ENCODE measurements at places on chromosomes 12 and 14.

- no peak for DNase-seq
Measured at GRCh38 chr12:68206446-68206845, 19.2 kb downstream of the IL26 start.

GRCh38 chr12:32312049-32312670 lies 87.2 kb upstream of the FGD4 start:
- no peak for DNase-seq

- DNase-seq: no peak
Measured at GRCh38 chr14:63286071-63286470, 32.7 kb downstream of the GPHB5 start.

- DNase-seq: no peak
Measured at GRCh38 chr14:38409071-38409705, 153.3 kb upstream of the CLEC14A start.

- DNase-seq: no peak
Measured at GRCh38 chr12:107366322-107366721, 273.0 kb upstream of the CRY1 start.

GRCh38 chr12:103729499-103729898 lies 111.5 kb downstream of the NT5DC3 start:
- DNase-seq: no peak

- no peak for DNase-seq
Measured at GRCh38 chr14:69475194-69475818, 9.2 kb upstream of the PLEKHD1 start.

- DNase-seq: no peak
Measured at GRCh38 chr14:76112889-76113624, 38.7 kb upstream of the GPATCH2L start.

DNA sequence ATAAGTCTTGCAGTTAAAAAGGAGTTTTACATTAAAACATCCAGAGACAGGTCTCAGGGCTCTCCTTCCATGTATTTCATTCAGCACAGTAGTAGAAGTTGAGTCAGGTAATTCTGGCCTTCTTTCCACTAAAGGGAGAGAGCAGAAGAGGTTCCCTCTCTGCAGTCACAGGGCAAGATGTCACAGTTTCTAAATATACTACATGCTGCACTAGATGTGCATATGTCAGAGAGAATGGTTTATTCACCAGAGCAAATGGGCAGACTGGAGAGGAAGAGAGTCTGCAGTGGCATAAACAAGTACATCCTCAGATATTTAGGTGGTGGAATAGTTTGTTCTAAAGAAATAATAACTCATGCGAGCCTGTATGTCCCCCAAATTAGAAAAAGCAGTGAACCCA lies 132.0 kb downstream of the KICS2 start:
- DNase-seq: no peak

DNA sequence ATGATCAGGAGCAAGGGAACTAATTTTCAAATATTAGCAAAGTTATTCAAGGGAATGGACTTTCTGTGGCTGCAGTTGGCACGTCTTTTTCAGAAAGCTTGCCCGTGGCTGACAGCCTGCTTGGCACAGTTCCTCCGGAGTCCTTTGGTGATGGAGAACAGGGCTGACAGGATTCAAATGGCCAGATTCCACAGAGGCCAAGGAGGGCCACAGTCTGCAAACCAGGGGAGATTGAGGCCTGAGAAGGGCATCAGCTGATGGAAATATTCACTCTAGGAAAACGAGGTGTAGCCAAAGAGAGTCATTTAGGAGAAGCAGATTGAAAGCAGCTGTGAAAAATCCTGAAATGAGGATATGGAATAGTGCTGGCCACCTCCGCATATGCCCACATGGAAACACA lies 178.3 kb downstream of the EMP1 start:
- no peak for DNase-seq

GRCh38 chr12:132171293-132171967 lies 27.2 kb downstream of the NOC4L start:
- DNase-seq: no peak

DNA sequence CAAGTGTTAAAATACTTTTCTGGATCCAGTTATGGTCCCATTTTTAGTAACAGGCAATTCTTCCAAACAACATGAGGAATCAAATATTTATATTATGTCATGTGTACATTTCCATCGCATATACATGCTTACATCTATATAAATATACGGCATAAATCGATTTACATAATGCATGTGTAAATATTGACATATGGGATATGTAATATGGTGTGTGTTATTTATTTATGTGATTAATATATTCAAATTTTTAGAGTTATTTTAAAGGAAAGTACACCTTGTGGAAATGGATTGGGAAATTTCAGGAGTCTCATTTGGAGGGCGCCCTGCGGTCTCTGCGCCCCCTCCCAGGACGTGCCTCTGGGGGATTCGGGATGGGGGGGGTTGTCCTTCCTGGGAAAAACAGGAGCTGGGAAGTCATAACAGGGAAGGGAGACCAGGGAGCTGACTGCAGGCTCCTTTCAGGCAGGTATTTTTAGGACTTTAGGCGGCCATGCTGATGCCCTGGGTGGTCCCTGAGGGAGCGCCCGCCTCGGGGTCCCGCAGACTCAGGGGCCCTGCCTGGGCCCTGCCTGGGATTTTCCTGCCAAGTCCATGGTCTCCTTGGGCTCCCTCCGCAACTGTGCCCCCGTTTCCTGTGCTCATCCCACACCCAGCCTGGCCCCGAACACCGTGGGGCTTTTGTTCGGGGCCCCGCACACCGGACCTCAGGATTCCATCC lies 82.7 kb upstream of the SFSWAP start:
- DNase-seq: no peak

GRCh38 chr12:77537663-77538062 lies 293.0 kb upstream of the NAV3 start:
- DNase-seq: no peak

- DNase-seq: no peak
Measured at GRCh38 chr14:27392153-27392552, 794.3 kb upstream of the NOVA1 start.

DNA sequence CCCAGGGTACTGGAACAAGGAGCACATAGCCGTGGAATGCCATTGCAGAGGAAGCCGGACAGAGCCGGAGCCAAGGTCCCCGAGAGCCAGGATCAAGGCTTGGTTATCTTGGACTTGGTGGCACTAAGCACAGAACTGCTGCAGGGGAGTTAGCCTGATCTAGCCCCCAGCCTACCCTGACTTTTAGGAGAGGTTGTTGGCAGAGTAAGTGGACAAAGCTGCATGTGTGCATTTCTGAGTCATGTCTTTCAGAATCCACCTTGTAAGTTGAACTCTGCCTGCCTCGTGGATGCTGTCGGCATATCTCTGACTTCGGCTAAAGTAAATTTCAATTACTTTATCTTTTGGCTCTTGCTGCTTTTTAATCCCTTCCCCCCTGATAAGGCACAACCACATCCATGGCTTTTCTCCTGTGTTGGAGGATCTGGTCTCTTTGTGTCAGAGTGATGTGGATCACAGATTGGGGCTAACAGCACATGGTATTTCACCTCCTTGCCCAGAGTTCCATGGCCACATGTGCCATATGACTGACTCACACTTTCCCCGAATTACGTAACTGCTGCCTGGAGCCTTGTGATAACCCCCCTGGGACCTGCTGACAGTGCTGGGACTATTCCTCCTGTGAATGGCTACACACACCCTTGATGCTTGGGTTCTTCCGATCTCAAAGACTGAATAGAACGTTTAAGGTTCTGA lies 240.3 kb downstream of the EMP1 start:
- DNase-seq: no peak

GRCh38 chr14:76051717-76052465 lies 66.3 kb downstream of the IFT43 start:
- DNase-seq: no peak

DNA sequence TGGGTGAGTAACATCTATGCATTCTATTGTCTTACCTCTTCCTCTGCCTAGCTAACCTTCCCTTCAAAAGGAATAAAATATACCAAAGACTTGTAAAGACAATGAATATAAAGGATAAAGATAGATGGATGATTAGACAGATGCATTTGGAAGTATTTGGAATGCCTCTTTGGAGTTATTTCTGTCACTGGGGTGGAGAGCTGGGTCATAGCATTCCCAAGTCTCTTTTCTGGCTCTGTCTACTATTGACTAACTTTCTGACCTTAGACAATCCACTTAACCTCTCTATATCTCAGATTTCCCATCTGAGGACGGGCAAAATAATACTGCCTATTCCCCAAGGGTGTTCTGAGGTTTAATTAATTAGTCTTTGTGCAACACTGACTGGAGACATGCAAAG lies 517.4 kb downstream of the DIO2 start:
- DNase-seq: no peak

GRCh38 chr12:95168746-95169145 lies 48.5 kb downstream of the FGD6 start:
- DNase-seq: no peak

DNA sequence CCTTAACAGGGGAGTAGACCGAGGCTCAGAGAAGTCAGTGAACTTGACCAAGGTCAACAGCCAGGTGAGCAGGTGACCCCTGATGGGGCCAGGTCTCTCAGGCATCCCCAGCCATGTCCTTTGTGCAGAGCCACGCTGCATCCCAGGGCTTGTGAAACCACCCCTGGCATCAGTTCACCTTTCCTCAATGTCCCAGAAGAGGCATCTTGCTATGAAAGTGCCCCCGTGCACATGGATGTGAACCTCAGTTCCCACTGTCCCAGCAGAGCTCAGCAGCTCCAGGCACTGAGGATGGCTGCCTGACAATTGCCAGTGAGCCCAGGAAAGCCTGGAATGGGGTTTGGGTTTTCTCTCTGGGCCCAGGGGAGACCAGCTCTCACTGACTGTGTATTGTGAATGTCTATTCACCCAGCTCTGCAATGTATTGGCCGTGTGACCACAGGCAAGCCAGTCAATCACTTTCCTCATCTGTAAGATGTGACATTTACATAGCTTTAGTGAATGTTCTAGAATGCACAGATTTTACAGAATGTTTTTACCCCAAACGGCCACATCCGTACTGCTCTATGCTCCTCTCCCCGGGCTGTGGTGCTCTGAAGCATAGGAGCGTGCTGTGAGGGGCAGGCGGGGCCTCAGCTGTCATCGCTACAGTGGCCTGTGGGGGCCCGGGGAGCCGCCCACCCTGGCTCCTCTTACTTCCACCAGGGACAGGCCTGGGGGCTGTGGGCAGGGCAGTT lies 4.9 kb downstream of the CACNA2D4 start:
- no peak for DNase-seq

DNA sequence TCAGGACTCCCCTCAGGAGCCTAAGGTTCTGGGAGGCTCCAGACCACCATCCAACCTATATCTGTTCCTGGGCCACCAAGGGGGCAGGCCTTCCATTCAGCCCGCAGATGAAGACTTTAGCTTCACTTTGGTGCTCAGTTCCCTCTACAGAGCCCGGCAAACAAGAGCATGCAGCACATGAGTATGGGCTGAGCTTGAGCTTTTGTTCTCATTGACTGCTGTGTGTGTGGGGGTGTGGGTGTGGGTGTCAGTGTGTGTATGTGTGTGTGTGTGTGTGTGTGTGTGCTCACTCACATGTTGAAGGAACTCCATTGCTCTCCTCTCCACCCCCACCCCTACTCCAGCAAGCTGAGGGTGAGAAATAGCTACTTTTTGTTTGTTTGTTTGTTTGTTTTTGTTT lies 219.1 kb downstream of the ZFP36L1 start:
- no peak for DNase-seq

DNA sequence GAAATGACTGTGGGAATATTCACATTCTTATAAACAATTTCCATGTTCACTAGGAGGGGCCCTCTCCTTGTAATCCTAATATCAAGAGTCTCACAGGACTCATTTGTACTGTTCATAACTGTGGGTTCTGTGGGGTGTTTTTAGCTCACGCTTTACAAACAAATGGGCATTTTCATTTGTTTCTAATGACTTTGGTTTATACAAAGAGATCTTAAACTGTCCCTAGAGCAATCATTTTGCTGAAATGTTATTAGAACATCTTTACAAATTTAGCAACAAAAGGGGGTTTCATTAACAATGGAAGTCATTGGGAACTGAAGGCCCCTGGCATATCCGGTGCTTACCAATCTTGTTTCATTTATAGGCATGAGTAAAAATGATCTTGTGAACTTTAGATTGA lies 370.5 kb downstream of the TRHDE start:
- DNase-seq: no peak

- DNase-seq: no peak
Measured at GRCh38 chr12:130650131-130650530, 66.0 kb downstream of the RIMBP2 start.

GRCh38 chr12:24902511-24903328 lies 46.2 kb downstream of the BCAT1 start:
- DNase-seq: no peak

DNA sequence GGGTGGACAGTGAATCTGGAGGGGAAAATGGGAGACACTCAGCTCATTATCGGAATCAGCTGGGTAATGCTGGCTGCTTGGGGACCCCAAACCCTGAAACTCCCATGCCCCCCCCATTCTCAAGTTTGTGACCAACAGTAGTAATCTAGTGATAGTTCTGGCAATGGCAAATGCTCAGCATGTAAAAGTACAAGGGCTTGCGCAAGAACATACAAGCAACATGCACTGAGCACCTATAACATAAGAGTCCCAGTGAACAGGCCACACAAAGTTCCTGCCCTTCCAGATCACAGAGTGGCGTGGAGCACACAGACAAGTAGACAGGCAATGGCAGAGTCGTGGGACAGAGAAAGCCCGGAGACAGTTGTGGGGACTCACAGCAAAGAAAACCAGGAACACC lies 407.9 kb downstream of the MED13L start:
- no peak for DNase-seq

GRCh38 chr12:123237646-123238329 lies 4.6 kb downstream of the MTRFR start:
- peak; percentile 81 for DNase-seq

- DNase-seq: no peak
Measured at GRCh38 chr12:81274637-81275529, 197.0 kb downstream of the ACSS3 start.

GRCh38 chr12:110084314-110085015 lies 36.1 kb upstream of the C12orf76 start:
- no peak for DNase-seq

DNA sequence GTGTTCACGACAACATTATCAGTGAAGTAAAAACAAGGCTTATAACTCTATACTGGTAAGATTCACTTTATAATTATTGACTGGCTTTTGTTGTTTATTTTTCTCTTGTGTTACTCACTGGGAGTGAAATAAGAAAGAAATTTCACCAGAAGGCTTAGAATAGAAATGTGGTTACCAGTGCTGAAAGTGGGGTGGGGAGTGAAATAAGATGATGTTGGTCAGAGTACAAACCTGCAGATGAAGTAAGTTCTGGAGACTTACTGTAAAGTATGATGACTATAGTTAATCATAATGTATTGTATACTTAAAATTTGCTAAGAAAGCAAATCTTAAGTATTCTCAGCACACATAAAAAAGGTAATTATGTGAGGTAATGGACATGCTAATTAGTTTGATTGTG lies 198.4 kb downstream of the KLHL28 start:
- DNase-seq: no peak

GRCh38 chr12:97308576-97309198 lies 153.9 kb upstream of the RMST start:
- peak; percentile 11 for DNase-seq

DNA sequence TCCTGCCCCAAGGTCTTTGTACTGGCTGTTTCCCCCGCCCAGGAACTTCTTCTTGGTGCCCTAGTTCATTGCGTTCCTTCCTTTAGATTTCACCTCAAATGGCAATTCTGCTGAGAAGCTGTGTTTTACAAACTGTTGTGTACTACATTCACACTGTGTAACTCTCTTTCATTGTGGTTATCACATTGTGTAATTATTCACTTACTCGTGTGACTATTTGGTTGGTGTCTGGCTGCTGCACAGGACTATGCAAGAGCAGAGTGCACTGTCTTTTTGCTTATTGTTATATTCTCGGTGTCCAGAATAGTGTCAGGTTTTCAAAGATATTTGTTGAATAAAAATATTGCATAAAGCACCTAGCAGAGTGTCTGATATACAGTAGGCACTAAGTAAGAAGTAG lies 177.2 kb upstream of the PRICKLE1 start:
- DNase-seq: no peak
